Activated T-helper 17 cell treated with anti-CD3 and anti-CD28 coated beads, Interleukin-2, amount 50 U/mL, for 72 hours (primary cell): ENCODE measurements at places on chromosomes 1 and 21. TPM values are rescaled to one million over a fixed set of nuclear protein-coding genes. Genes with fewer than 3 reads are reported as not detected.
A peak's percentile ranks its signal among the peaks of the same experiment; 100 is the strongest.

GJB3 gene
- total RNA-seq, result not detected

ITLN1 gene
- not detected for total RNA-seq

- ATAC-seq, result peak; percentile 25
Observed at GRCh38 chr1:84480650-84481049, 1.6 kb downstream of the RPF1 start.

DNA sequence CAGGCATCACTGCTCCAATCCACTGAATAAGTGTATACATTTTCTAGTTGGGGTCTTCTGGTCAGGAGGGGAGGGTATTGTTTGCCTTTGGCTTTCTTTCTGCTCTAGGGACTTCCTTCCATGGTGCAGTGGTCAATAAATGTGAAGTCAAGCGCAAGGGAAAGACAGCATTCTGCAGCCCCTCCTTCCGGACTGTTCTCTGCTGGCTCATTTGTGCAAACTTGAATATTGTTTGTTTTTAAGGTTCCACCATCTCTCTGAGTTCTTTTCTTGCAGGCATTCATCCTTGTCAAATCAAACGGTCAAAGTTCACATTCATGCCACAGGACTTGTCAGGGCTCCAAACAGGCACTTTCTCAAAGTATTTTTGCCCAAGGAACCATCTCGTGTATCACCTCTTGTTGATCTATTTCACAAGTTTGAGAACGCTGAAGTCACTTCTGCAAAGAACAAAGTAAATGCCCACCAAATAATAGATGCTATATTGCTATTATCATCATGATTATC lies 205.6 kb upstream of the KAZN start:
- ATAC-seq, result no peak

DNA sequence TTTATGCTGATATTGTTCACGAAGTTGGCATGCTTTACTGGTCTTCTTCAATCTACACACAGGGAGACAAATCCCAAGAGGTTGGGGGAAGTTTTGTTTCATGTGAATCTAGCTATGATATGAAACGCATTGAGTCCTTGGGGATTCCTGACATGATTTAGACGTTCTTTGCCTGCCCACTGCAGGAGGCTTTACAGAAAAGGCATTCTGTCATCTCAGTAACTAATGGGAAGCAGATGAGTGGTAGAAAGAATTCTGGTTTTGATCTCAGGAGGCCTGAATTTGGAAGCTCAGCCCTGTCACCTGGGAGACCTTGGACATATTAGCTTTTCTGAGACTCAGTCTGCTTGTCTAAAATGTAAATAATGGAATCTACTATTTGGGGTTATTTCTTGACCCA lies 383.0 kb upstream of the NFIA start:
- no peak for ATAC-seq

- no peak for ATAC-seq
Observed at GRCh38 chr1:16249596-16250241, 12.7 kb upstream of the CPLANE2 start.
